ENCODE measurements at places on chromosomes 12 and 14.
A peak's percentile ranks its signal among the peaks of the same experiment; 100 is the strongest.

GRCh38 chr12:64459394-64459891 lies 7.5 kb downstream of the TBK1 start:
- DNase-seq, result no peak

GRCh38 chr12:114684098-114684869 lies at the start of gene TBX3:
Gene TBX3, minus strand, starts transcription at chr12:114684175. Its CDS starts 975 bp downstream, at chr12:114683200.
- DNase-seq, result peak; percentile 23

DNA sequence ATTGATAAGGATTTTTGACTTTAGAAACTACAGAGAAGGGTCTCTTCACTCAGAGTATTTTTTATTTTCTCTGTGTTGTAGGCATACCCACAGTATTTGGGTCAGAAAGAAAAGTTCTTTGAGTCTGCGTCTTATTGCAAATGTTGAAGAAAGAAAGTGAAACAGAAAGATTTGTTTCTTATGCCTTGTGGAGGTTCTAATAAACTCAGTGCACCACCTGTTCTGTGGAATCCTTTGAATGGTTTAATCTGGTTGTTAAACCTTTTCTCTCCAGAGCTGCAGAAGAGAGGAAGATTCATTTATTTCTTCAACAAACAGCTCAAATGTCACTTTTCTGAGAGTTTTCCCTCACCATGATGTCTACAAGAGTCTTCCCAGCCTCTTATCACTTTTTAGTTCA lies 146.6 kb upstream of the PLEKHG7 start:
- no peak for DNase-seq

GRCh38 chr14:36207500-36207899 lies 31.0 kb upstream of the PTCSC3 start:
- no peak for DNase-seq

GRCh38 chr12:50222275-50222783 lies 55.2 kb upstream of the CERS5 start:
- peak; percentile 5 for DNase-seq

DNA sequence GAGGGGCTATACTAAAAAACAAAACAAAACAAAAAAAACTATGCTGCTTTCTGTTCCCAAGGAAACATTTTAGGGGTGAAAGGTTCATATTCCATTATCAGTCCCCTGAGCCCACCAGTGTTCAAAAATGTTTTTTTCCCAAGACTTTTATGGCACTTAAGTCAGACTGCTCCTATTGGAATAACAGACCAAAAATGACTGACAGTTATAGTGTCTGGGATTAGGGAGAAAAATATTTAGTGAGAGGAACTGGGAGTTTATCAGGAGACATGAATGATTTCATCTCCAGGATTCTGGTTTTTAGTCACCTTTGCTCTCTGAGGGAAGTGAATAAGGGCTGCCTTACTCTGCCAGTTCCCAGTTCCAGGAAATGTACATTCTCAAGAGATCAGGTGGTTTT lies 68.0 kb downstream of the PDE3A start:
- DNase-seq, result no peak

- DNase-seq, result no peak
Measured at GRCh38 chr12:106040521-106040920, 98.2 kb downstream of the NUAK1 start.

GRCh38 chr12:132306885-132307191 lies 22.6 kb downstream of the GALNT9 start:
- DNase-seq, result no peak

- no peak for DNase-seq
Measured at GRCh38 chr14:47226877-47227520, 448.4 kb downstream of the MDGA2 start.

GRCh38 chr14:77185093-77185465 lies 3.5 kb downstream of the TMEM63C start:
- DNase-seq, result no peak

- DNase-seq, result no peak
Measured at GRCh38 chr12:16467272-16467671, 119.8 kb downstream of the MGST1 start.

- no peak for DNase-seq
Measured at GRCh38 chr14:39181026-39181692, 6.1 kb downstream of the PNN start.

DNA sequence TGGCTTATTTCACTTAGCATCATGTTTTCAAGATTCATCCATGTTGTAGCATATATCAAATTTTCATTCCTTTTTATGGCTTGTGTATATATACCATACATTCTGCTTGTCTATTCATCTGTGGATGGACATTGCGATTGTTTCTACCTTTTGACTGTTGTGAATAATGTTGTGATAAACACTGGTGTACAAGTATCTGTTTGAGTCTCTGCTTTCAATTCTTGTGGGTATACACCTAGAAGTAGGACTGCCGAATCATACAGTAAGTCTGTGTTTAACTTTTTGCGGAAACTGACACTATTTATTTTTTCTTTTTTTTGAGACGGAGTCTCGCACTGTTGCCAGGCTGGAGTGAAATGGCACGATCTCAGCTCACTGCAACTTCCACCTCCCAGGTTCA lies 19.6 kb upstream of the RPS6KA5 start:
- DNase-seq, result no peak

DNA sequence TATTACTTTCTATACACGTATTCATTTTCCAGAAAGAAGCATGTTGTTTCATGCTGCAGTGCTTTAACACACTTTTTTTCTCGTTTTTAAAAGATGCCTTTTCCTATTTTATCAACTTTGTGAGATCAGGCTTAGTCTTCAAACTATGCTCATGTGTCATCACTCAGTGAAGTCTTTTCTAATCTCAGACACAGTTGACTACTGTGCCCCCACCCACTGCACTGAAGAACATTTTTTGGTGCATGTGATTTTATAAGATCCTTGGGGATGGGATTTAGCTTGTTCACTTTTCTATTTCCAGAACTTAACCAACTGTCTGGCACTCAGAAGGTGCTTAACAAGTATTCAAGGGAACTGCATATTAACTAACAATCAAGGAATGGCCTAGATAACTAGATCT lies 85.5 kb downstream of the CDK17 start:
- no peak for DNase-seq

- DNase-seq, result no peak
Measured at GRCh38 chr12:124720004-124720680, 143.5 kb downstream of the SCARB1 start.

DNA sequence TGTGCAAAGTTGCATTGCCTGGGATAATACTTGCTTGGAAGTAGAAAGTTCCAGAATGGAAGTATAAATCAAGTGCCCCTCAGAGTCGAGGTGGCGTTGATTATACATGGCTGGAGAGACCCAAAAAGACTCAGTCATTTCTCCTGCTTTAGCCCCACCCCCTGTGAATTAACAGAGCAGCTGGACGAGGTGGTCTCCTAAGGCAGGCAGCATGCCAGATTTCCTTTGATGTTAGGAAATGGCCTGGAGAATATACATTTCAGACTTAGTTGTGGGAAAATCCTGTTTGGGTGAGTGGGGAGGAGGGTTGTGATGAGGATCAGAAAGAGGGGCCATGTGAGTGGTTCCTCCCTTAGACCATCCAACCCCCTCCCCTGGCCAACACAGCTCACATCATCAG lies 406.1 kb upstream of the TMPO start:
- DNase-seq, result no peak

DNA sequence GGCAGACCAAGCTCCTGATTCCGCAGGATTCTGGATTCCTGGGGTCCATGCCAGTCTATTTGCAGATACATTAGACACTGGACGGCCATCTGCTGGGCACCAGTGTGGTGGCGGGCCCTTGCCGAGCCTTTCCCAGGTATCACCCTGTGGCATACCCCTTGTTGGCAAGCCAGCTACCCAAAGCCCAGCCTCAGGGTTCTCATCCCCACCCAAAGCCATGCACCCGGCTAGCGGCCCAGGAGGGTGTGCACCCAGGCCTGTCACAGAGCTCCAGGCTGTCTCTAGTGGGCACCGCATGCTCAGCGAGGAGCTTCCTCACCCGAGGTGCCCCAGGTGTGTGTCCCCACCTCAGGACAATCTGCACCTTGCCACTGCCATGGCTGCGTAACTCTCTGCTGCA lies 13.7 kb downstream of the MMAB start:
- no peak for DNase-seq

Data from C1 segment of cervical spinal cord (tissue), 14 donors.